ENCODE measurements at places on chromosomes 16 and 17.

DNA sequence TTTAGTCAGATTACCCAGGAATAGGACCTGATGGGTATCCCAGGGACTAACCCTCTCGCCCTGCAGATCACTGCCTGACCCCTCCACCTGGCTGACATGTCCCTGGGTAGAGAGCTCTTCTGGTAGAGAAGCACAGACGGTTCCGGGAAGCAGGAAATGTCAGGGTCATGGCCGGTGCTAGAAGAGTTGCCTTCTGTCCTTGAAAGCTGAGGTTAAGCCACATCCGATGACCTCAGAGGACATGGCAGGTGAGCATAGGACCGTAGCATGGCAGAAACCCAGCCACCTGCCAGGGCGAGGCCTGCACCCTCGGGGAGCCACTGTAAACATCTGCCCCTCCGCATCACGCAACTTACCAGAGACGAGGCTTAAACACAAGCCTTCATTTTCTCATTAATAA lies 483.7 kb downstream of the SOX9 start:
- no peak for DNase-seq

DNA sequence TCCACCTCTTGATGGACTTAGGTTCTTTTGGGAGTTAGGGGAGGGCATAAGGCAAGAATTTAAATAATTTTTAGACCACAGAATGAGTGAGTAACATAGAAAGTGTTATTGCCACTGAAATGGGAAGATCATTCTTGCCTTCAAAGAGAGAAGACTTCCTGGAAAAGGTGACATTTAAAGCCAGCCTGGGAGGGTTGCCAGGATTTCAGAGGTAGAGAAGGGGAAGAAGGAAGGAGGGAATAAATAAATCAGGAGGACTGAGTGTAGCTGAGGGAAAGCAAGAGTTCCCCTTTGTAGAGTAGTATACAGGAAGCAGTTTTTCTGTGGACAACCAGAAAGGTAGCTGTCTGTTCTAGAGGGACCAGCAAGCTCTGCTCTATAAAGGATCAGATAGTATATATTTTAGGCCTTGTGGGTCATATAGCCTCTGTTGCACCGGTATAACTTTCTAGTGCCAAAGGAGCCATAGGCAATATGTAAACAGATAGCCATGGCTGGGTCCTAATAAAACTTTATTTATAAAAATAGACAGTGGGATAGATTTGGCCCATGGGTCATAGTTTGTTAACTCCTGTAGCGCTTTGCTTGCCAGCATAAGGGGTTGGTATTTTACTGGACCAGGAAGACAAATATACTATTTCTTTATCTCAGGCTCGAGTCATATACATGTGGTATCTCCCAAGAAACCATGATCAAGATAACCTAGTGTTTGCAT lies 147.2 kb upstream of the CACNG5 start:
- DNase-seq = no peak

DNA sequence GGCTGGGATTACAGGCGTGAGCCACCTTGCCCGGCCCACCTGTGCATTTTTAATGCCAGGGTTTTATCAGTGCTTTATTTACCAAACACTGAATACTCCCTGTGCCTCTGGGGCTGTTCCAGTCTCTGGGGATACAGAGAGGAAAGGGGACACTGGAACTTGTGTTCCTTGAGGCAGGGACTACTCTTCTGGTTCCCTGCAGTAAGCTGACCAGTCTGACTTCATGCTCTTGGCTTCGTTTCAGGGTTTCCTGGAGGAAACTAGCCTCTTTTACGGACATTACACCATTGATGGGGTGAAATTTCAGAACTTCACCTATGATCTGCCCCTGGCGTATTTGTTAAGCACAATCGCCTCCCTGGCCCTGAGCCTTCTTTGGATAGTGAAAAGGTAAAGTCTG lies 37.4 kb upstream of the COQ7 start:
- DNase-seq = no peak

GRCh38 chr17:39339272-39339671 lies 62.2 kb downstream of the FBXL20 start:
- no peak for DNase-seq

DNA sequence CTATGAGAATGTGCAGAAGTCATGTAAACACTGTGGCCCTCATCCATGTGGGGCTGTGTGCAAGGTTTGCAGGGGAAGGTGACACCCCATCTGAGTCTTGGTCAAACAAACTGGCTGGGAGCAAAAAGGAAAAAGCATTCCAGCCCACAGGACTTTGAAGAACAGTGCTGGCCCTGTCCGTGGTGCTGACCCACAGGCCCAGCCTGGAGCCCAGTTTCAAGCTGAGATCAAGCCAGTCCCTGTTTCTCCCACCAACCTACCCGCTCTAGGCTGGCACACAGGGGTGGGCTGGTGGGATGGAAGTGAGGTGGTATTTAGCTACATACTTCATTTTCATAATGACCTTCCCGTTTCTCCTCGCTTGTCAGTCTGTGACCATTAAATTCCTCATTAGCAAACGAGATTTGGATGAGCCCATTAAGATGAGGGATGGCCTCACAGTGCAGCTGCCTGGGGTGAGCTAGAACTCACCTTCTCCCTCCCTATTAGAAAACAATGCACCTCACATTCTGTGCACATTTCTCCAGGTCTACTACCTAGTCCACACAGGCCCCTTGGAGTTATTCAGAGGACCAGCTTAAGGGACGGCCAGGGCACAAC lies 12.6 kb upstream of the RPL38 start:
- DNase-seq = no peak

DNA sequence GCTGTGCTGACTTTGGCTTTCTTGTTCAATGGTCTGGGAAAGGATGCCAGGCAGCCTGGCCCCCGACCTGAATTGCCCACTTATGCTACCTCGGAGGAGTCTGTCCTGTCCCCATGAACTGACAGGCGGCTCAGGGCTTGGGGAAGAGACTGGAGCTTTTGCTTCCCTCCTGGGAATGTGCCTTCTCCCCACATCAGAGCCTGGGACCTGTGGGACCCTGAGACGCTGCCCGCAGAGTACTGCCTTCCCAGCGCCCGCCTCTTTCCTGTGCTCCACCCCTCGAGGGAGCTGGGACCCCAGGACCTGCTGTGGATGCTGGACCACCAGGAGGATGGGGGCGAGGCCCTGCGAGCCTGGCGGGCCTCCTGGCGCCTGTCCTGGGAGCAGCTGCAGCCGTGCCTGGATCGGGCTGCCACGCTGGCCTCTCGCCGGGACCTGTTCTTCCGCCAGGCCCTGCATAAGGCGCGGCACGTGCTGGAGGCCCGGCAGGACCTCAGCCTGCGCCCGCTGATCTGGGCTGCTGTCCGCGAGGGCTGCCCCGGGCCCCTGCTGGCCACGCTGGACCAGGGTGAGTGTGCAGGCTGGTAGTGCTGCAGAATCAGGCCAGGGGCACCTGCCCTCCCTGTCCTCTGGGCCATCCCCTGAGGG lies 18.5 kb downstream of the FCSK start:
- DNase-seq = no peak

GRCh38 chr17:42697108-42697811 lies 14.9 kb downstream of the CNTNAP1 start:
- DNase-seq = no peak

- DNase-seq = no peak
These were observed 2.2 kb downstream of the CYTH1 start for GRCh38 chr17:78779850-78780249.

DNA sequence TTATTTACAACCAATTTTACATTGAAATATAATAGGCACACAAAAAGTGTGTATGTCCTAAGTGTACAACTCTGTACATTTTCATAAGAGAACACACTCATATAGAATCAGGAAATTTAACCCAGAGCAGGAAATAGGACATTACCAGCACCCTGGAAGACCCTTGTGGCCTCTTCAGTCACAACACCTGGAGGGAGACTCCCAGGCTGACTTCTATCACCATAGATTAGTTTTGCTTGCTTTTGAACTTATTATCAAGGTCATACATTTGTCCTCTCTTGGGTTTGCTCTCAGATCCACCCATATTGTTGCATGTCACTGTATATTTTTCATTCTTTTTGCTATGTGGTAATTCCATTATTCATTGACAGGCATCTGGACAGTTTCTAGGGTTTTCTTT lies 5.8 kb downstream of the RIPOR1 start:
- no peak for DNase-seq

Measured in astrocyte (in vitro differentiated cells and primary cell).